Left lobe of liver (tissue), 2 donors: ENCODE measurements at places on chromosomes 4 and X. TPM values are rescaled to one million over a fixed set of nuclear protein-coding genes. Genes with fewer than 3 reads are reported as not detected.

The USP17L28 gene
- total RNA-seq = not detected

The AREG gene
- 0.18 TPM for total RNA-seq

The IDS gene
- total RNA-seq = 16.3 TPM

The DACH2 gene
- total RNA-seq = not detected
